ENCODE measurements at places on chromosomes 2 and 18.

DNA sequence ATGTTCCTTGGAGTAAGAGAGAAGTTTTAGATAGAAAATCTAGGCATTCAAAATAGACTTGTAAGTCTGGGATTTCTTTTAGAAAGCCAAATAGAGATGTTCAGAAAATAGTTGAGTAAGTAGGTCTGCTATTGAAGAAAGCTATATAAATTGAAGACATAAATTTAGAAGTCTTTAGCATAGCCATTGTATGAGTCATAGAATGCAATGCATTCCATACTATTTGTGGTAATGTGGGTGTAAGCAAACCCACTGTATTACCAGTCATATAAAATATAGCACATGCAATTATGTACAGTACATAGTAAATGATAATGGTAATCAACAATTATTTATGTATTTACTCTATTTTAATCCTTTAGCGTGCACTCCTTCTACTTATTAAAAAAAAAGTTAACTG, 14.1 kb downstream of the MC4R start:
- no peak for DNase-seq

DNA sequence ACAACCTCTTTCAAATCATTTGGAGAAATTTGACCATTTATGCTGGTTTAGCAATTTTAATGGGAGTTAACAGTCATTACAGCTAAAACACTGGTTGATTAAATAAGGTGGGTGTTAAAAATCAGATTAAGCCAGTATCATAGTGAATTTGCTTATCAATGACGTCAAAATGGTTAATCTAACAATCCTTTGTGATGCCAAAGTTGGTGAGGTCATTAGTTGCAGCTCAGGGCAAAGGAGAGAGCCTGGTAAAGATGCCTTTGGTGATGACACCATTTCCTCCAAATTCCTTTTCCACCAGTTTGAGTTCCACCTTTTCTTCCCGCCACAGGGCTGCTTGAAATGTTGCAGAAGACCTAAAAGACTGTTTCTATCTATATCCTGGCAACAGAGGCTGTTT, 757.1 kb upstream of the PIK3C3 start:
- DNase-seq: no peak

DNA sequence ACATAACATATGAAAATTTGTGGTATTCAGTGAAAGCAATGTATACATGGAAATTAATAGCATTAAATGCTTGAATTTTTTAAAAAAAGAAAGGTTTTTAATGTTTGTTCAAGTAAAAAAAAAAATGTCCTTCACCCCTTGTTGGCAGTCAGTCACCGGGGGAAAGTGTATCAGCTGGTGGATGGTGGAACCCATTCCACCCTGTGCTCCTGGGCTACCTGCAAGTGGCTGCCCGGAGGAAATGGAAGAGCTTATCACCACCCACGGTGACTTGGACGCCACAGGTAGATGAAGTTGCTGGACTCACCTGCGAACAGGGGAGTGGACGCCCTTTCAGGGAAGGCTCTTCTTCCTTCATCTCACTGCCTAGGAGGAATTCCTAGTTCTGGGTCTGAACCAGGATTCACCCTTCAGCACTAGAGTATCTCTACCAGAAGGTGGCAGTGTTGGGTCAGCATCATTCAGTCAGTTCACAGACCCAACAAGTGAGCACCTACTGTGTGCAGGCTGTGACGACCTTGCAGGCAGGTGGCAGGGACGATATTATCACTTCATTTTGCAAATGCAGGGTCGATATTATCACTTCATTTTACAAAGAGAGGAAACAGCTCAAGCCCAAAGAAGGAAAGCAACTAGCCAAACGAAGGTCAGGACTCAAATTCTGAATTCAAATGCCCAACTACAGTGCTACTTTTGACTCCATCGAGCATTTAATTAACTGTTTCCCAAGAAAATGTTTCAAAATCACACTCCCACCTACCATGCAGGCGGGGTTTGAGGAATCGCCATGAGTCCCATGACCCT, 35.8 kb downstream of the CIB4 start:
- no peak for DNase-seq

- no peak for DNase-seq
Observed at GRCh38 chr18:33114749-33115148, 325.8 kb downstream of the CCDC178 start.

DNA sequence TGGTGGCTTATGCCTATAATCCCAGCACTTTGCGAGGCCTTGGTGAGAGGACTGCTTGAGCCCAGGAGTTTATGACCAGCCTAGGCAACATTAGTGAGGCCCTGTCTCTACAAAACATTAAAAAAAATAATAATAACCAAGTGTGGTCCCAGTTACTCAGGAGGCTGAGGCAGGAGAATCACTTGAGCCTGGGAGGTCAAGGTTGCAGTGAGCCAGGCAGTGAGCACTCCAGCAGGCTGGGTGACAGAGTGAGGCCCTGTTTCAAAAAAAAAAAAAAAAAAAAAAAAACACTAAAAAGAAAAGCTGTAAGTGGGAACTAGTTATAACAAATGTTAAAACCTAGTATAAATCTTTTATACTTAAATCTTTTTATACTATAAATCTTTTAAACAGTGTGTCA, 146.2 kb upstream of the ITGA4 start:
- DNase-seq: no peak

GRCh38 chr2:46493241-46493970, 14.0 kb downstream of the TMEM247 start:
- no peak for DNase-seq

GRCh38 chr2:48235076-48235475, 294.9 kb upstream of the STON1 start:
- no peak for DNase-seq

DNA sequence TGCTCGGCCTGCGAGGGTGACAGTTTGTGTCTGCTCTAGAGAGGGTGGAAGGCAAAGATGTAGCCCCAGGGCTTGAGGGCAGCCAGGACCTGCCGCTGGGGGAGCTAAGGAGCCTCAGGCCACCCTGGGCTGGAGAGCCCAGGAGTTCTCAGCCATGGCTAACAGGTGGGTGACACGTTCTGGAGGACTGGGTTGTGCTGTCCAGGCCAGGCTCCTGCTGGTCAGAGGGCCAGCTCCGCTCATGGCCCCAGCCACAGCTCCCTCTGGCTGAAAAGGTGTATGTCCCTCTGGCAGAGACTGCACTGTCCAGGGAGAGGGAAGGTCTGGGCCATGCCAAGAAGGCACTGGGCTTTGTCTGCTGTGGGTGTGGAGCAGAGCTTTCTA, 19.2 kb downstream of the TMEM185B start:
- no peak for DNase-seq

DNA sequence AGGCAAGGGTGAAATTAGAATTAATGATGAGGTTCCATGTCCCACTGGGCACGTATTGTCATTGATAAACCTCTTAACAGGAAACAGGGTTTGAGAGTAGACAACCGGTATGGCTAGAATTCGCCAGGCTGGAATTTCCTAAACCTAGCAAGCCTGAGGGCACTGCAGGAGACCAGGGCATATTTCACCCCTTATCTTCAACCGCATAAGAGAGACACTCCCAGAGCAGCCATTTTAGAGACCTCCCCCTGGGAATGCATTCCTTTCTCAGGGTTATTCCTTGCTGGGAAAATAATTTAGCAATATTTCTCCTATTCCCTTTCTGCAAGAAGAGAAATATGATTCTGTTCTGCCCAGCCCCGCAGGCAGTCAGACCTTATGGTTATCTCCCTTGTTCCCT, 334.6 kb upstream of the LYPD1 start:
- no peak for DNase-seq

DNA sequence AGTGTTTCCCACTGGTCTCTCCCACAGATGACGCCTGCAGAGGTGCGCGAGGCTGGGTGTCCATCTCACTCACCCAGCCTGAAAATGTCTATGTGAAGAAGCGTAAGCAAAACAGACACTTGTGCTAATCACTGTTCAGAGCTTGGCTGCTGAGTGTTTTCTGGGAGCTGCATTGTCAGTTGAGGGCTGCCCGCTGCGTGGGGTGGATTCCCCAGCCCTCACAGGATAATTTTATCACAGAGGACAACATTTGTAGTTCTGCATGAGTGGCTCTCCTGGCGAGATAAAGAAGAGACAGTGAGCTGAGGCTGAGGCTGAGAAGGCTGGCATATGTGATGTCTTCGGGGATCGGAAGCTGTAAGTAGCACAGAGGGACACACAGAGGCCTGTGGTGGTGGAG, 16.2 kb upstream of the CAPN13 start:
- DNase-seq: no peak

DNA sequence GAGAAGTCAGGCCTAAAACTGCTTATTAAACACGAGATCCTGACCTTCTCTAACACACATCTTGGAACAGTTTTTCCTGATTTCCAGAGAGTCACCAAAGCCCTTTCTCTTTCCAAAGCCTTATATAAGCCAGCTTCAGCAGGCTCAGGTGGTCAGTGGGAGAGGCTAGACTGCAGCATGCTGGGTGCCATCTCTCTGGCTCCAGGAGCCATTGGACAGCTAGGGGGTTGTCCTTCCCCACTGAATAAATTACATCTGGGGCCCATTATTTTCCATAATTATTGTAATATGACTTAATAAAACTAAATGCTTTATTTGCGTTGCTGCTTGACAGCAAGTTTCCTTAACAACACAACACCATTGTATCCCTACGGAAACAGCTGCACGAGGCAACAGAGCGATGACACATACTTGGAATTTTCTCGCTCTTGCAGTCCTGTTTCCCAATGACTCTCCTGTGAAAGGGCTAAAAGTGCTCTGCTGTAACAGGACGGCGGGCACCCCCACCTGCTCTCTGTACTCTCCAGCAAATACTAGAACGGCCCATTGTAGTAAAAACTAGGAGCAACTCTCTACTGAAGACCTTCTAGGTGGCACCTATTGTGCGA, 160.6 kb downstream of the RNF144A start:
- no peak for DNase-seq

DNA sequence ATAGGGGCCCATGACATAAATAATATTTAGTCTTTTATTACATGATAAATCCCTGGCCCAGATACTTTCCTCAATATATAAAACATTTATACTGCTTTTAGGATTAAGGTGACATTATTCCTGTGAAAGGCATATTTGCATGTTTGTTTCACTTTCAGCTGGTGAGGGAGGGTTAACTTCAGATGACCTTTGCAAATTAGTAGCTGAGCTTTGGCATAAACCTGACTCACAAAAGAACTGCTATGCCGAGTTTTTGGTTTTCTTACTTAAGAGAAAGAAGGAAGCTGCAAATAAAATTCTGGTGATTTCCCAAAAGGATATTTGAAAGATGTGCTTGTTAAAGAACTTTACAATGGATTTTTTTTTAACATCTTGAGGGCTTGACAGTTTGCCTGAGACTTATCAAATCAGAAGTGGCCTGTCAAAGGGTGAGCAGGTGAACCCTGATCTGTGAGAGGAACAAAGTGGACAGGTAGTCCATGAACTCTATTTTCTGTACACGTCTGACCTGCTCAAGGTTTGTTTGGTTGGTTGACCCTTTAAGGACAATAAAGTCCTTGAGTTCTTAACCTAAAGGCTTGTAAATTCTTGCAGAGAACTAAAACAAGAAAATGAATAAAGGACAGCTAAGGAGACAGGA, 93.5 kb downstream of the FAM124B start:
- DNase-seq: no peak

DNA sequence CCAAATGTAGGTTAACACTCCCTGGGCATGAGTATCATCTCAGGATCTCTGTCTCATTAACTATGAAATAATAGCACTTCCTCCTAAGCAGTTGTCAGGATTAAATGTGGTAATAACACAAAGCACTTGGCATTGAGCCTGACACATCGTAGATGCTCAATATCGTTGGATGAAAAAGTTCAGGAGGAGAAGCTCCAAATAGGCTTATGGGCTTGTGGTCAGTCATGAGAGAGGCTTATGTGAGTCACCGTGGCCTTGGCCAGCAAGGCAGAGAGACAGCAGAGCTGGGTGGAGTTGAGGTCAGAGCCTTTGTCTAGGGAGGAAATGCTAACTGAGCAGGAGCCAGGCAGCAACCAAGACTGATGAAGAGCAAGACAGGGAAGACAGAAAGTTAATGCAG, 68.3 kb upstream of the PPM1B start:
- no peak for DNase-seq

- no peak for DNase-seq
Observed at GRCh38 chr2:60745761-60746160, 10.3 kb upstream of the PAPOLG start.

DNA sequence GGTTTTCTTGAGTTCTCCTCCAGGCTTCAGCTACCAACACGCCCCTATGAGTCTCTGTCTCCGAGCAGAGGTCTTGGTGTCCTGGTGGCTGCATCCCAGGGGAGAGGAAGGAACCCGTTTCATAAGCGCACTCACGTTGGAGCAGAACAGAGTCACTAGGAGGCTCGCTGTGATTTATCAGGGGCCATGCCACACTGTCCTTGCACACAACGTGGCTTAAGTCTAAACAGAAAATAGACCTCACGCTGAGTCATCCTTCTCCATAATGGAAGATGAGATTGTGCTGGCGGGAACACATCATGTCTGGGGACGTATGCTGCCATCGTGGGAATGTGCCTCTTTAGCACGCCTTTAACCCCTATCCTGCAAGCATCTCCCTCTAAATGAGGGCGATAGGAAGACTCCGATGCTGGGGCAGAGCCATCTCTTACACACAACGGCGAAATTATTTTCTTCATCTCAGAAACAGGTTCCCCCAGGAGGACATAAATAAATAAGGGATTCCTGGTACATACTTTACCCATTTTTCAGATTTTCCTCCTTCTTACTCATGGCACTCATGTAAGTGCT, 211.4 kb downstream of the KLHL29 start:
- DNase-seq: no peak

DNA sequence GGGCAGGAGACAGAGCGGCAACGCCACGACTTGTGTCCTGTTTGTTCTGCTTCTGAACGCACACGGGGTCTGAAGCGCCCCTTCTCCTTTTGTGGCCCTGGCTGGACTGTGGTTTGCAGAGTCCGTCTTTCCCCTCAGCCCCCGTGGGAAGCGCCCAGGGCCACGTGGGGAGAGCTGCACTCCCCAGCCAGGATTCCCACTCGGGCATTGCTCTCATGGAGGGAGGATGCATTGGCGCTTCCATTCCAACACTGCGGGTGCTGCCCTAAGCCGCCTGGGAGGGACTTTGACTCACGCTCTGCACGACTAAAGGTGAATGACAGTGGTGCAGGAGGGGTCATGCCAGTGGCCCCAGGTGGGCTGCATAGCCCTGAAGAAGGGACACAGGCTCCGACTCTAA, 52.5 kb downstream of the TIMM21 start:
- DNase-seq: no peak

DNA sequence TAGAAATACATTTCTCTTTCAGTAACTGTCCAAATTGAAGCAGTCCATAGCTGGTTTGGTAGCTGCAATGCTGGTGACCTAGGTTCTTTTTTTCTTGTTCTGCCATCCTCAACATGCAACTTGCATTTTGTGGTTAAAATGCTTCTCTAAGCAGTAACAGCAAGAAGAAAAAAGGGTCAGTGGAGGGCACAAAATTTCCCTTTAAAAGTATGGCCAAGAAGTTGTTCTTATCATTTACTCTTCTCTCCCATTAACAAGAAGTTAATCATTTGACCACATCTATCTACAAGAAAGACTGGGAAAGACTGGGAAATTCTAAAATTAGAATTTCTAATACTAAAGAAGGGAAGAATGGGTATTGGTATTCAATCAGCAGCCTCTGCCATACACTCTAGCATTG, 569.9 kb downstream of the CPS1 start:
- no peak for DNase-seq

- DNase-seq: no peak
Observed at GRCh38 chr2:190791347-190791975, 89.2 kb upstream of the GLS start.

- DNase-seq: no peak
Observed at GRCh38 chr2:157876786-157877138, 632 bp upstream of the ACVR1 start.

GRCh38 chr18:56959120-56959519, 187.8 kb upstream of the BOD1L2 start:
- DNase-seq: no peak

Measured in activated CD4-positive, CD25-positive, alpha-beta regulatory T cell treated with anti-CD3 and anti-CD28 coated beads, Interleukin-2, amount 50 U/mL, for 72 hours (primary cell).